ENCODE measurements at places on chromosomes 4 and X.
A peak's percentile ranks its signal among the peaks of the same experiment; 100 is the strongest.

DNA sequence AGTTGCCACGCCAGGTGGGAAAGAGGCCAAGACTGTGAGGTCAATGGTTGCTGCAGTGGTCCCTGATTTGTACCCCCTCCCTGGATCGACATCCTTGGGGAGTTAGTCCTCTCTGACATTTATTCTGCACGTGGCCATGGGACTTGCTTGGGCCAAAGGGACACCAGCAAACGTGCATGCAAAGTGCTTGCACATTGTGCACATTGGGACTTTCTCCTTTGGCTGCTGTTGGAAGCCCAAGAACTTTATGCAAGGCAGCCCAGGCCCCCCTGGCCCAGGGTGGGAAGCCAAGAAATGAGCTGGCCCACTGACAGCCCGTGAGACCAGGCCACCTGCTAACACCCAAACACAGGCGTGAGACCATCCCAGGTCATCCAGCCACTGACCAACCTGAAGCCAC lies 38.1 kb downstream of the SLC2A9 start:
- DNase-seq: no peak

DNA sequence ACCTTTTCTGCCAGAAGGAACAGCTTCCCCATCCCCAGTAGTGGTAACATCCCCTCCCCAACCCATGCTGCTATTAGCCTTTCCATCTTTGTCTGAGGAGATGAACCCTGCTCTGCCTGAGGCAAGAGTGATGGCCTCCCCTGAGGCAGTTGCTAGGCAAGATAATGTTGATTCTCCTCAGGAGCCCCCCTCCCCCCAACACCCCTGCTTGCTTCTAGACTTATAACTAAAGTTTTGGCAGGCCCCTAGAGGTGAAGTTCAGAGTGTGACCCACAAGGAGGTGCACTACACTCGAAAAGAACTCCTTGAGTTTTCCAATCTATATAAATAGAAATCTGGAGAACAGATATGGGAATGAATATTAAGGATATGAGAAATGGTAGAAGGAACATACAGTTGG lies 962.5 kb downstream of the ADGRL3 start:
- DNase-seq: no peak

- no peak for DNase-seq
Observed at GRCh38 chr4:187962926-187963325, 32.6 kb upstream of the ZFP42 start.

GRCh38 chrX:101287402-101287801 lies 3.7 kb downstream of the TAF7L start:
- peak; percentile 83 for DNase-seq

GRCh38 chr4:40629401-40630334 lies at the start of gene RBM47:
TSS of gene RBM47 (minus strand) at chr4:40629864. CDS start at chr4:40438893, 190,971 bp downstream.
- DNase-seq: peak; percentile 43

GRCh38 chr4:4899202-4899925 lies 39.9 kb downstream of the MSX1 start:
- DNase-seq: no peak

DNA sequence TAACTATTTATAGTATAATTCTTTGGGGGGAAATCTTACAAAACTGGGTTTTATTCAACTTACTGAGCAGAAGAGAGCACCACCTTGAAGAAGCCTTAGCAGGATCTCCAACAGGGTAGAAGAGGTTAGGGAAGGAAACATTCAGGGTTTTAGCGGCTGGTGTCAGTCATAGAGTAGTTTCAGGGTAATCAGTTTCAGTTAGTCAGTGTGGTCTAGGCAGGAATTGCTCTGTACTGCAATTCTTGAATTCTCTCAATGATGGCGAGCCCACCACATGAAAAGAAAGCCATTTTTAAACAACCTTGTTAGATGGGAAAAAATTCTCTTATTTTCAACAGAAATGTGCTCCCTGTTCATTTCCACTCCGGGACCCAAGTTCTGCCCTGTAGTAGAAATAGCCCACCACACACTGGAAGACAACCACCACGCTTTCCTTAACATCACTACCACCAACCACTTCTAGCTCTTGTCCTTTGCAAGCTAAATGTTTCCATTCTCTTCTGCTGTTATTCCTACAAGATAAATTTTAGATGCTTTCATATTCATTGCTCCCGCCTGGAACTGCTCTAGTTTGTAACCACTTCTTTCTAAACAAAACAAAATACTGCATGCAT lies 25.9 kb downstream of the COL25A1 start:
- DNase-seq: no peak

- DNase-seq: no peak
Observed at GRCh38 chr4:4270529-4270928, 19.4 kb downstream of the LYAR start.

- no peak for DNase-seq
Observed at GRCh38 chr4:174177536-174177935, 105.9 kb downstream of the FBXO8 start.

DNA sequence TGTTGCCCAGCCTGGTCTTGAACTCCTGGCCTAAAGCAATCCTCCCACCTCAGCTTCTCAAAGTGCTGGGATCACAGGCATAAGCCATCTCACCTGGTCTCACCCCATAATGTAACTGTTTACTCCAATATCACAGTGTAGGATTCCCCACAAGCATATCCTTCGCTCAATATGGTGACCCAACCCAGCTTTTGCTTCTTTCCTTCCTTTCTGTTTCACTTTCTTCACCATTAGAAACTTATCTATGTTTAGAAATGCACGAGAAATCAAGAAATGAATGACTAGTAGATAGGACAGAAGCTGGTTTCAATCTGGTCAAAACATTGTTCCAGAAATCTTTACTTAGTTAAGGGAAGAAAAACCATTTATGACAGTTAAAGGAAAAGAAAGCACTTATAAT lies 18.9 kb downstream of the TSPAN5 start:
- DNase-seq: no peak

- DNase-seq: no peak
Observed at GRCh38 chrX:44903107-44903506, 30.1 kb downstream of the KDM6A start.

DNA sequence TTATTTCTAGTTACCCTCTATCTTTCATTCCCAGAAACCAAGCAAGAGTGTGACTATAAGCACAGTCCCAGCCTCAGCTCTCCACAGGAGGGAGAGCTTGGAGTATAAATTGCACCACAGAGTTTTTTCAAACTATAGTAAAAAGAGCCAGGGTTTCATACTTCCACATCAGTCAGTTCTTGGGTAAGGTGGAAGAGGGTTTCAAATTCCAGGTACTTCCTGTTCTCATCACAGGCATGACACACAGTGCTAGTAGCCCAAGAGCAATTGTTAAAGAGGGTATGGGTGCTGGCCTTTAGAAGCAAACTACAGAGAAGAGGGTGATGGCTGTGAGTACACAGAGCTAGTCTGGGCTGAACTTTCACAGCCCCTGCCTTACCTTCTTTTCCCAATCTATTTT lies 5.7 kb upstream of the IL1RAPL1 start:
- no peak for DNase-seq

- no peak for DNase-seq
Observed at GRCh38 chr4:162059656-162060055, 104.1 kb downstream of the FSTL5 start.

DNA sequence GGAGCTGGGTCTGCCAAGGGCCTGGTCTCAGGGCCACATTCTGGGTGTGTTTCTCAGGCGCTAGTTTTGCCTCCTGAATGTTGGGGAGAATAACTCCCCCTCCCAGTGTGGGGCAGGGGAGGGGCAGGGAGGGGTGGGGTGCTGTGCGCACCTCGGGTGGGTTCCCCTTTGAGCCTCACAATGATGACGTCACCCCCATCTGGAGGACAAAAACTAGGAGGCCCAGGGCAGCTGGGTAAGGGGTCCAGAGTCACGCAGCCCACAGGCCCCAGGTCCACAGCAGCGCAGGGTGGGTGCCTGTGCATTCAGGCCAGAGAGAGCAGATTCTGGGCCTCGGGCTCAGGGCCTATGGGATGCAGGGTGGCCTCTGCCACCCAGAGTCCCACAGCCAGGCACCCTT lies 23.7 kb upstream of the HMX1 start:
- no peak for DNase-seq

DNA sequence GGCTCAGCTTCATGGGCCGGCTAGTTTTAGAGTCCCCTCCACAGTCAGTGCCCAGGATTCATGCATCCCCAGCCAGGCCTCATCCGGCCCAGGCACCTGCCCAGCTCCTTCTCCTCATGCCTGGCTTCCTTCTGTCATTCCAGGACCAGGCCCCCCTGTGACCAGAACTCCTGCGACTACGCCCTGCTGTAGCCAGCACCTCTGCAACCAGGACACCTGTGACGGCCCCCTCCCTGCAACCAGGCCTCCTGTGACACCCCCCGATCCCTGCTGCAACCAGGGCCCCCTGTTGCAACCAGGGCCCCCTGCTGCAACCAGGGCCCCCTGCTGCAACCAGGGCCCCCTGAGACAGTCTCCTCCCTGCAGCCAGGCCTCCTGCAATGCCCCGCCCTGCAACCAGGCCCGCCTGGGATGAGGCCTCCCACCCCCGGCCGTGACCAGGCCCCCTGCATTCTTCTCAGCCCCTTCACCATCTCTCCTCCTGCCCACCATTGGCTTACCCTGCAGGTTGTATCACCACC lies 46.8 kb downstream of the HTRA3 start:
- DNase-seq: no peak

DNA sequence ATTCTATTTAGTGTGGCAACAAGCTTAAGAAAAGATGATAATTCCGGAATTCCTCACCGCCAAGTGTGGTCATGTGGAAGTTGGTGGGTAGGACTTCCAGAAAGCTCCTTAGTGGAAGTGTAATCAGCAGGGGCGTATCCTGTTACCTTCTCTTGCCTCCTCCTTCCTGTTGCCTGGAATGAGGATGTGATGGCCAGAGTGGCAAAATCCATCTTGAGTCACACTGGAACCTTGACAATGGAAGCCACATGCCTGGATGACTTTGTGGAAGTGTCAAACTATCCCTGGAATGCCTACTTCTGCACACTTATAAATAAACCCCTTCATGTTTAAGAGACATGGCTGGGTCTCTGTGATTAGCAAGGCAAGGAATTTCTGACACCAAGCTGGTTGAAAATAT lies 191.0 kb downstream of the PRDM5 start:
- DNase-seq: no peak

DNA sequence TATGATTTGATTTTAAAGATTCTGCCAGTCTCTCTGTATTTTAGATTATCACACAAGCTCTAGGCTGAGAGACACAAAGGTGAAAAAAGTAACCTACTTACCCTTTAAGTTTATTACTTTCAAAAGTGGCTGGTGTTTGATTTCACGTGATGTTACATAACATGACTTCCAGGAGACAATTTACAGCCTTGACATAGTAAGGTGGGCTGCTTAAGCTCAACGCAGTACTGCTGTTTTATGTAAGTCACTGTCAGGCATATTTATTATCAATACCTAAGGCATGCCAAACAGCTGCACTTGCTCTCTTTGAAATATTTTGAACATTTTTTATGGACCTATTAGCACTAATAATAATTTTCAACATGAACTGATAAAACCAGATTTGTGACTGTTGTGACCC lies 451.5 kb upstream of the FAM241A start:
- DNase-seq: no peak

DNA sequence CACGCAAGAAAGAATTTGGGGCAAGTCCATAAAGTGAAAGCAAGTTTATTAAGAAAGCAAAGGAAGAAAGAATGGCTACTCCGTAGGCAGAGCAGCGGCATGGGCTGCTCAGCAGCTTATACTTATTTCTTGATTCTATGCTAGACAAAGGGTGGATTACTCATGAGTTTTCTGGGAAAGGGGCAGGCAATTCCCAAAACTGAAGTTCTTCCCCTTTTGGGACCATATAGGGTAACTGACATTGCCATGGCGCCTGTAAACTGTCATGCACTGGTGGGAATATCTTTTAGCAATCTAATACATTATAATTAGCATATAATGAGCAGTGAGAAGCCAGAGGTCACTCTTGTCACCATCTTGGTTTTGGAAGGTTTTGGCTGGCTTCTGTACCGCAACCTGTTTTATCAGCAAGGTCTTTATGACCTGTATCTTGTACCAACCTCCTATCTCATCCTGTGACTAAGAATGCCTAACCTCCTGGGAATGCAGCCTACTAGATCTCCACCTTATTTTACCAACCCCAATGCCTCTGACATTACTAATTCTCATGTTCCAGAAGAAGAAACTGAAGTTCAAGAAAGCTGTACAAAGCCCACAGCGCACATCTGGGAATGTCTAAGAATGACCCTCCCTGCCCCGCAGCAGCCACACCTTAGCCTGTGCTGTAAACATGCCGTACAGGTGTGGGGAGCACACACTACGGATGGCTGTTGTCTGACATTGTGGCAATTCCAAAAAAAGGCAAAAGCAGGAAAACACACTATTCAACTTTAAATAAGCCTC lies 18.6 kb downstream of the RXFP1 start:
- DNase-seq: peak; percentile 23

- DNase-seq: no peak
Observed at GRCh38 chr4:140686796-140687195, 69.4 kb downstream of the TBC1D9 start.

- DNase-seq: no peak
Observed at GRCh38 chrX:10602646-10603045, 17.7 kb downstream of the MID1 start.

- peak; percentile 8 for DNase-seq
Observed at GRCh38 chr4:107094332-107094731, 58.2 kb upstream of the DKK2 start.

GRCh38 chrX:118271775-118272174 lies 74.1 kb upstream of the WDR44 start:
- DNase-seq: no peak

DNA sequence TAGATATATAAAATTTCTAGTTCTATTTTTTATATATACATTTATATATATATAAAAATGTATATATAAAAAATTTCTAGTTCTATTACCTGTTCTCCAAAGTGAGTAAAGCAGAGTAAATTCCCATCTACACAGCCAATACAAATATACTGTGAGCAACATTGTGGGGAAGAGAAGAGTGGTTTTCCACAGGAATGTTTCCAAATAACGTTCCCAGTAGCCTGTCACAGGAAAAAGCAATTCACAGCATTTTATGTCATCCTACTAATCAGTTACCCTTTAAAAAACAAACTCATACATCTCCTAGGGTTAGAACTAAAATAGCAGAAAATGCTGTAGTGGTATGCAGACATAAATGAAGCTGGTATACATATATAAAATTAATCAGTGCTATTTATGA lies 44.5 kb downstream of the AASDH start:
- DNase-seq: no peak

GRCh38 chrX:116436358-116436816 lies at the start of gene SLC6A14:
TSS of gene SLC6A14 (plus strand) at chrX:116436606. CDS start at chrX:116436710, 104 bp downstream.
- DNase-seq: no peak

GRCh38 chr4:55170462-55170861 lies 45.1 kb upstream of the KDR start:
- DNase-seq: no peak
